ENCODE measurements at places on chromosomes 6 and 20.
A peak's percentile ranks its signal among the peaks of the same experiment; 100 is the strongest.

DNA sequence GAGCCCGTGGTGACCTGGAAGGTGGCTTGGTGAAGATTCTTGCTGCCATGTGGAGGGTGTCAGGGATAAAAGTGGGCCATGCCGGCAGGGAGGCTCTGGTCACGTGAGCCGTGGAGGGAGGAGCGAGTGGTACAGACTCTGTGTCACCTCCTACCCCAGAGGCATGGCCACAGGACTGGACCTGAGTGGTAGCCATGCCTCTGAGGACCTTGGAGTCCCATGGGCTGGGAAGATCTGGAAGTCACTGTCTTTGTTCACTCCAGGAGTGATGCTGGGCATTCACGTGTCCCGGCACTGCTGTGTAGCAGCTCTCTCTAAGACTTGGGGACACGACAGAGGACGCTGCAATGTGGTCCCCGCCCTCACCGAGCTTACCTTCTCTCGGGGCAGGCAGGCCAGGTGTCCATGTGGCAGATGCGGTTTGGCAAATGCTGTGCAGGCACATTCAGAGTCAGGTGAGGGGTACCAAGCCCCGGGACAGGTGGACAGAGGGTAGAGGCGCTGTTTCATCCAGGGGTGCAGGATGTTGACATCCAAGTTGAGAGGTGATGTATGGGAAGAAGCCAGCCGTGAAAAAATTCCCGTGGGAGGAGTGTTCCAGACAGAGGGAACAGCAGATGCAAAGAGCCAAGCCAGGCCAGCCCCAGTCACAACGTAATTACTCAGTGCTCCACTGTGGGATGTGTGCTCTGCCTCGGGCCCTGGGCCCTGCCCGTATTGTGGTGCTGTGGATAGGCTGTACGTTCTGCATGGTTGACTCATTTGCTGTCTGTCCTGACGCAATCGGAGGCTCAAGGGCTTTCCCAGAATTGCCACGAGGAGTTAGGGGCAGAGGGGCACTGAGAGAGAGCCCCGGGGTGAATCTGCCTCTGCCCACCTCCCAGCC, 307.8 kb downstream of the TAF4 start:
- peak; percentile 26 for DNase-seq

- no peak for DNase-seq
These were observed 208.4 kb downstream of the CENPW start for GRCh38 chr6:126548300-126548699.

- no peak for DNase-seq
These were observed 193.6 kb upstream of the SLC24A3 start for GRCh38 chr20:19018881-19019280.

- no peak for DNase-seq
These were observed 1.8 kb downstream of the HLA-DQB2 start for GRCh38 chr6:32761548-32761947.

DNA sequence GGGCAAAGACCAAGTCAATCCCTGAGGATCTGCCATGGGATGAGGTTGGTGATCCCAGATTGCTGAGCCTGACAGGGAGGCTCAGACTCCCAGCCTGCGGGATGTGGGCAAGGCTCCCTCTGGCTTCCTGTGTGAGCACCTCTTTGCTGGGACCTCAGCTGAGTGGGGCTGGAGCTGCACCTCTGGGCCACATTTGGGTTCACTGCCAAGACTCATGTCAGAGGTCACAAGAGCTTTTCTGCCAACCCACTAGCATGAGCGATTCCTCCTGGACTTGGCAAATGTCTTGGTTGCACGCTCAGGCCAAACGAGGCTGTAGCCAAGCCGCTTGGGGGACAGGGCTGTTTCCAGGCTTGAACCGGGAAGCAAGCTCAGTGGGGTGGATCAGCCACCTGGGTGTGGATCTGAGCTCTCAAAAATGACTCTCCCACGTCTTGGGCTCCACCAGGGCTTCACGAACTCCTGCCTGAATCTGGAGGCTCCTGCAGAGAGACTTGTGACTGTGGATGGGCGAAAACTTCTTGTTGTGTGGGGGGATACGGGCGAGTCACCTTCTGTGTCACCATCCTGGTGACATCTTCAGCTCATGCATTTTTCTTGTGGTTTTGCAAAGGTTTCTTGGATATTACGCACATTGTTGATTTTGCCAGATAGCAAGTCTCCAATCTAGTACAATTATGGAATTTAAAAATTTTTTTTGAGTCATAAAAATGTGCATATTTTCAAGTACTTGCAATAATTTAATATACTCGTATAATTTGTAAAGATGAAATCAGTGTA, 359.5 kb downstream of the CDH4 start:
- no peak for DNase-seq

- no peak for DNase-seq
These were observed 117.2 kb downstream of the BANF2 start for GRCh38 chr20:17816804-17817587.

Data from H54 (cell line).